ENCODE measurements at places on chromosomes 3 and 15.

- no peak for DNase-seq
These were observed 1.0 kb upstream of the FSTL1 start for GRCh38 chr3:120451806-120452205.

GRCh38 chr3:160667452-160667851 lies 9.5 kb upstream of the ARL14 start:
- DNase-seq: no peak

DNA sequence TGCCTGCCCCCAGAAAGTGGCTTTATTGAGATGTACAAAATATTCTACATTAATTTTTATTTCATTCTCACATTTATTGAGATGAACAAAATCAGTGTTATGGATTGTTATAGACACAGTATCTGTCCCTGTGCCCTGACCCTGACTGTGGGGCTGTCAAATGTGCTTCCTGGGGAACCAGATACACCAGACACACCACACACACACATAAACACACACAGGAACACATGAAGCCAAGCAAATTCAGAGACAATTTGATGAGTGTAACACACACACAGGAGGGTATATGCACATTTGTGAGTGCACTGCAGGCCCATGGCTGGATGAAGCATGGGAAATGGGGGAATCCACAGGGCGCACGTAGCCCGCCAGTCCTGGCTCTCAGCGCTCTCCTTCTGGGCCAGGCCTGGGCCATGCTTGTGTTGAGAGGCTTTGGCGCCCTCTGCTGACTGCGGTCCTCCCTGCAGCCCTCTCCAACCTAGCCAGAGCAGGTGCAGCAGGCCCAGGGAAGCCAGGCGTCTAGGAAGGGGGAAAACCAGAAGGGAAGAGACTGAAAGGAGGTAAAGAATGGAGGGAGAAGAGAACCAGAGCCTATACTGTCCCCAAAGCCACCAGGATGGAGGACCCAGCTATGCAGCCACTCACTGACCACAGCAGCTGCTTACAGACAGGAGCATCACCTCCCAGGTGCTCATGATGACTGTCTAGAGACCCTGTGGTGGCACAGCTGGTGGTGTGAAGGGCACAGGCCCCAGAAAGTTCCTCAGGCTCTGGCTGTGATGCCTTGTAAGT lies 18.0 kb upstream of the LOXL1 start:
- peak; percentile 68 for DNase-seq

GRCh38 chr15:81304226-81304625 lies 19.7 kb downstream of the STARD5 start:
- DNase-seq: no peak

DNA sequence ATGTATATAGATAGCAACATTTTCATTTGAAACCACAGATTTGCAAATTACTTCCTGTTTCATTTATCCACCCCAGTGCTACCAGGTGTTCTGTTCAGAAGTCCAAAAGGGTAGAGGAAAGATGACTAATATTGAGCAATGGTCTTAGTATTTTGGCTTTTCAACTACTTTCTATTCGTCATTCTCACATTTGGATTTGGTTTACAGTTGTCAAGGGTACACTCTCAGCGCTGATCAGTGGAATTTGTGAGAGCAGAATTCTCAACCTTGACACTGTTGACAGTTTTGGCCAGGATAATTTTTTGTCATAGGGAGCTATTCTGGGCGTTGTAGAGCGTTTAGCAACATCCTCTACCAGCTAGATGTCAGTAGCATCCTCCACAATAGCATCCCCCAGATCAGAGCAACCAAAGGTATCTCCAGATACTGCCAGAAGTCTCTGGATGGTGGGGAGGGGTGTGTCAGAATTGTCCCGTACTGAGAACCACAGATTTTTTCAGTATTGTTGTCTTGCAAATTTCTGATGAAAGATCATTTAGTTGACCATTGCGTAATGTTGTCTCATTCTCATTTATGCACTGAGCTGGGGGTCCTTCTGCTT lies 4.2 kb downstream of the HMCES start:
- DNase-seq: no peak

DNA sequence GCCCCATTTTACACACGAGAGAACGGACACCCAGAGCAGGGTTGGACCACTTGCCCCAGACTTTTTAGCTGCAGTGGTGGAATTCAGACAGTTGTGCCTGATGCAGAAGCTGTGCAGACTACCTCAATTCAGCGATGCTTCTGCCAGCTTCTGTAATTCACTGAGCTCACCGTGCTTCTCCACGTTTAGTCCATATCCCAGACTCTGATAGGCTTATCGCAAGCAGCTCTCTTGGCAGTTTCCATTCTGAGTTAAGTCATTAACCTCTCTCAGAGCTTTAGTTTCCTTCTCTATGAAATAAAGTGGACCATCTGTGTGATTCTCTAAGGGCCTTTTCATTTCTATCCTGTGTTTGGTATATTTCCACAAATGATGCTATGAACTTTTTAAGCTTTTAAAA lies 37.1 kb downstream of the ABHD17C start:
- no peak for DNase-seq

DNA sequence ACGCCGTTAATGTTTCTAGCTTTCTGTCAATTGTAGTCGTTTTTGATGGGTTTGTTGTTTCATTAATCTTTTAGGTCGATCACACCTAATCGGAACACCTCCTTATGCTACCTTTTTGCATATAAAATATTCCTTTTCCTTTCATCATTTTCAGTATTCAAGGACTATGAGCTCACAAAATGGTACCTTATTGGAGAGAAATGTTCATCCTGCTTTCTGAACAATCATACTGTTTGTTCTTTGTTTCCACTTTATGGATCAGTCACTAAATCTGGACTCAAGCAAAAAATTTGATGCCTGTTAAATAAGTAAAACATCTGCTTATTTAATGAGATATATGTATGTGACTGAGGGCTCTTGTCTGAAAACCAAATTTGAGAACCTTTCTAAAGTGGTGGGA lies 1.1 kb downstream of the KIF15 start:
- DNase-seq: no peak

GRCh38 chr3:188151438-188151837 lies 2.5 kb upstream of the LPP start:
- DNase-seq: no peak

GRCh38 chr15:57439128-57440027 lies 63.1 kb downstream of the CGNL1 start:
- DNase-seq: no peak

- no peak for DNase-seq
These were observed 146.9 kb upstream of the PTPRG start for GRCh38 chr3:61414456-61414855.

- DNase-seq: no peak
These were observed 8.3 kb downstream of the LSM3 start for GRCh38 chr3:14186854-14187458.

GRCh38 chr3:166498446-166498845 lies 661.2 kb upstream of the BCHE start:
- DNase-seq: no peak

DNA sequence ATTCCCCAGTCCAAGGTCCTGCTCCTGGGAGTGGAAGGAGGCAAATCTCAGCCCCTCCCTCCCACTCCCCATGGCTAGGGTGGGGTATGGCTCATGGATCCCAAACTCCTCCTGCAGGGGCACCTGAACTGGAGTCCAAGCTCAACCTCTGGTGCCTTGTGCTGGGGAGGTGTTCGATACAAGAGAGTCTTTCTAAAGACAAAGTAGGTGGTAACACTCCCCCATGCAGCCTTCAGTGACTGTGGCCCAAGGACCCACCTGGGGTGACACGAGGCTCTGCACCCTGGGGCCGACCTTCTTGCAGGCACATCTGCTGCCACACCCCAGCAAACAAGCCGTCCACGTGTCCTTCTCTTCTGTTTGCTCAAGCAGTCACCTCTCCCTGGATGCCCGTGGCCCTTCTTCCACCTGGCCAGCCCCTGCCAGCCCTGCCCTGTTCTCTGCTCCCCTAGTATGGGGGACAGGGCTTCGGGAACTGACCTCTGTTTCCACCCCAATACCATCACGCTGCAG lies 36.7 kb upstream of the SLC6A11 start:
- no peak for DNase-seq

GRCh38 chr3:183310936-183311335 lies 57.9 kb downstream of the B3GNT5 start:
- no peak for DNase-seq

DNA sequence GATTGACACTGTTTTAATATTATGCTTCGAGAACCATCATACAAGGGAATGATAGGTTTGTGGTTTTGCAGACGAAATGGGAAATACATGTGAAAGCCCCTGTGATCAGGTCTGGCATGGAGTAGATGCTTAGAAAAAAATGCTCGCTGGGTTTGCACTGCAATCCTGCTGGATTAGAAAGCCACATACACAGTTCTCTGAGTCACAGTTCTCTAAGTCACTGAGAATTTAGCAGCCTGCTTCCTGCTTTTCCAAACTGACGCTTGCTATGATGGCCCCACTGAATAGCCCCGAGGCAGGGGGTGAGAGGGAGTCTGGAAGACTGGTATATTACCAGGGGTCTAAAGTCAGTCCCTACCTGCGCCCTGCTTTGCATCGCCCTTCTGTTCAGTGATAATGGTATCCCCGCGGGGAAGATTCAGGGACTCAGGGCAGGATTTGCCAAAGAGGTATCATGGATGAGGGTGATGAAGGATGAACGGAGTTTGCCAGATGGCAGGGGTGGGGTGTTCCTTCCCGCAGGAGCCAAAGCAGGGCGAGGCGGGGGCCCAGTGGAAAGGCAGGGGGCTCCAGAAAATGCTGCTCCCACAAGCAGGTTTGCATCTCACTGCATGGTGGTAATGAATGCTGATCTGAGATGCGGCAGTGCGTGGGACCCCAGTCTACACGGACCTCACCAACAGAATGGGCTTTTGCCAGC lies 82.3 kb downstream of the IQSEC1 start:
- no peak for DNase-seq

GRCh38 chr3:14869917-14870782 lies 51.4 kb downstream of the FGD5 start:
- DNase-seq: no peak

DNA sequence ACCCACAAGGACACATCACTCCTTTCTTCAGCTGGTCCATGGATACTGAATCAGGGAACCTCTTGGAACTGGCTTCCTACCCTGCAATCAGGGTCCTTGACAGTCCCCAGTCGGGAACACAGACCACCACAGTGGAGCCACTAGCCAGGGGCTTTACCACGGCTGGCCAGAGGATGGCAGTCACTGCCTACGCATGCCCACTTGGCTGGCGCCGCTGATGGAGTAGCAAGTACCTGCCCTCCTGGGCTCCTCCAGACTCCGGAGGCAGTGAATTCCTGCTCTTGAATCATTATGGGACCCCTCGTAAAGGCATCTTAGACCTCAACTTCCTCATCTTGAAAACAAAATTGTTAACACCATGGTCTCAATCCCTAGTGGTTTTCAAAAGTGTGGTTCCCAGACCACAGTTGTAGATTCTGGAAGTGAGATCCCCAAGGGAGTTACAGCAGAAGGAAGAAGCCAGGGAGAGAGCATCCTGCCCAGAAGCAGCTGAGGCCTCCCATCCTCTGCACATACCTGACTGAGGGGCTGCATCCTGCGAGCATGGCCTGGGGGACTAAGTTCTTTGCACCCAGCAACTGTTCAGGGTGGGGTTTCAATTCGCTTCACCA lies 9.1 kb upstream of the SKIC8 start:
- DNase-seq: peak; percentile 69

GRCh38 chr3:57604971-57605370 lies 7.8 kb upstream of the ARF4 start:
- DNase-seq: no peak

DNA sequence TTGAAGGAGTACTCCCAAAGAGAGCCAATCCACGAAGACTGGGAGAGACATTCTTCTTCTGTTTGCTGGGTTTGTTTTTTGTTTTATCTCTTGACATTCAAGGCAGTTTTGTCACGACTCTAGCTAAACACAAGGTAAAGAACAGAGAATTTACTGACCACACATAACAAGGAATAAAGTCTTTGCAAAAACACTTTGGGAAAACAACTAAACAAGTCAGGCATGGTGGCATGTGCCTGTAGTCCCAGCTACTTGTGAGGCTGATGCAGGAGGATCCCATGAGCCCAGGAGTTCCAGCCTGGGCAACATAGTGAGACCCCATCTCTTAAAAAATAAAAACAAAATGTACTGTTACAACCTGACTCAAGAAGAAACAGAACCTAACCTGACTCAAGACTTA lies 28.0 kb downstream of the TBC1D5 start:
- no peak for DNase-seq

DNA sequence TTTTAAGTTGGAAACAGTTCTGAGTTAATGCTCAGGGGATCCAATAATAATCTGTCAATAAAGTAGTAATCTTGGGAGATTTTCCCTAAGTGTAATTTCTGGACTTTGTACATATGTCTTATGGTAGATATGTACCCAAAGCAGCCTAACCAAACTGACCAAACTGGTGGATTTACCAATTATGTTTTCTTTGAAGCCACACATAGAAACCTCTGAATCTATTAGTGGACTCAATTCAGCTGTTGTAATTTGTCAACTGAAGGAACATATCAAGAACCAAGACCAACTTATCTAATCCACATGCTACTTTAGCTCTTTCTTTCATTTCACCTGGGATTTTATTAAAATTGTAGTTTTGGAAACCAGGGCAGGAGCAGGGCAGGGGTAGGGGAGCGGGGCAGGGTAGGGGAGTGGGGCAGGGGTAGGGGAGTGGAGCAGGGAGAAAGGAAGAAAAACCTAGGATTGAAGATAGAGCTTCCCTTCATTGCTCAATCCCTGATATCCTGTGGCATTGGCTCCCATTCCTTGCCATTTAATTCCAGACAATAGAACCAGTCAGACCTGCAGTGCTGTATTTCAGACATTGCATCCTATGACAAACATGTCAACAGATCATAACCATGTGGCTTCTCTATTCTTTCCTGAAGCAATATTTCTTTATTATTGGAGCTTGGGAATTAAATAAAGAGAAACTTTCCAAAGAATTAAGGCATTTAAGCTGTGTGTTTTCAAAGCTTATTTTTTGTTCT lies 101.8 kb downstream of the NFKBIZ start:
- no peak for DNase-seq

DNA sequence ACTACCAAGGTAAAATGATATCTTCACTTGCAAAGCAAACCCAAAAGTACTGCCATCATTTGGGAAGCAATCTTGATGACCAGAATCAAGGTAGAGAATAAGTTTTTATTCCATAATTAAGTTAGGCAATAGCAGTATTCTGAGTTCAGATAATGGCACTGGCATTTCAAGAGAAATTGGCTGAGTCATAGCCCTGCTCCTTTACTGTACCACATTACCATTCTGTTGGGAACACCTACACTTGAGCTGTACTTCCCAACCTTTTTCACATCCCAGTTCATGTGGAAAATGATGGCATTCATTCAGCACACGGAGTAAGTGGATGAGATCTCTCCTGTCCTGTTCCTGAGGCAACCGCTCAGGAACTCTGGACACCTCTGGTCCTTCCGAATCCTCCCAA lies 311.6 kb upstream of the TPRG1 start:
- DNase-seq: no peak

GRCh38 chr15:45162771-45163507 lies 24.8 kb downstream of the SHF start:
- peak; percentile 83 for DNase-seq
